ENCODE measurements at places on chromosomes 3 and 15. TPM values are rescaled to one million over a fixed set of nuclear protein-coding genes. Genes with fewer than 3 reads are reported as not detected.

POLQ gene
- 35.5 TPM for total RNA-seq

GRCh38 chr15:100190675-100191074, 151.1 kb downstream of the ADAMTS17 start:
- no peaks in the 10 kb centered on the region for H3K36me3 ChIP-seq
- DNase-seq: no peak
- H3K4me1 ChIP-seq: no peaks in the 10 kb centered on the region

BUB1B gene
- total RNA-seq: 94.9 TPM

- H3K4me3 ChIP-seq: no peak overlapping the region
- no peak overlapping the region for H3K27ac ChIP-seq
- DNase-seq: no peak
- no peaks in the 10 kb centered on the region for H3K4me1 ChIP-seq
- H3K27me3 ChIP-seq: no peaks in the 10 kb centered on the region
- H3K36me3 ChIP-seq: peaks cover 11% of the 10 kb centered on the region
Measured at GRCh38 chr15:41848631-41849030, 10.0 kb downstream of the PLA2G4B start.

DNA sequence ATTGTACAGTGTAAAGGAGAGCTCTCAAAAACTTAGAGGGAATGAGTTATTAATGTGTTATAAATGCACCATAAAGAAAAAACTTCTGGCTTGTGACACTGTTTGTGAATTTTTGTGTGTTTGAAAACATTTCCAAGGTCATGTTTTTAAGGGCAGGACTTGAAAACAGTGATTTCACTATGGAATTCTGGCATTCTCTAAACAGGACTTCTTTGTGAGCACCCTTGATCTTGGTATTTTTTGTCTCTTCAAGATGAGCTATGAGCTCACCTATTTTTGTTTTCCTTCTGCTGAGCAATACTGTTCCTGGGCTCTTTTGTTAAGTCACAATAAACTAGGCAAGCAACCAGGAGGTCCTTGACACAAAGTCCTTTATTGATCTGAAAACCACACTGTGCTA, 284.4 kb downstream of the RBMS3 start:
- H3K4me3 ChIP-seq: no peak overlapping the region
- DNase-seq: no peak
- H3K27me3 ChIP-seq: no peaks in the 10 kb centered on the region
- H3K36me3 ChIP-seq: no peaks in the 10 kb centered on the region
- H3K27ac ChIP-seq: no peak overlapping the region

DNA sequence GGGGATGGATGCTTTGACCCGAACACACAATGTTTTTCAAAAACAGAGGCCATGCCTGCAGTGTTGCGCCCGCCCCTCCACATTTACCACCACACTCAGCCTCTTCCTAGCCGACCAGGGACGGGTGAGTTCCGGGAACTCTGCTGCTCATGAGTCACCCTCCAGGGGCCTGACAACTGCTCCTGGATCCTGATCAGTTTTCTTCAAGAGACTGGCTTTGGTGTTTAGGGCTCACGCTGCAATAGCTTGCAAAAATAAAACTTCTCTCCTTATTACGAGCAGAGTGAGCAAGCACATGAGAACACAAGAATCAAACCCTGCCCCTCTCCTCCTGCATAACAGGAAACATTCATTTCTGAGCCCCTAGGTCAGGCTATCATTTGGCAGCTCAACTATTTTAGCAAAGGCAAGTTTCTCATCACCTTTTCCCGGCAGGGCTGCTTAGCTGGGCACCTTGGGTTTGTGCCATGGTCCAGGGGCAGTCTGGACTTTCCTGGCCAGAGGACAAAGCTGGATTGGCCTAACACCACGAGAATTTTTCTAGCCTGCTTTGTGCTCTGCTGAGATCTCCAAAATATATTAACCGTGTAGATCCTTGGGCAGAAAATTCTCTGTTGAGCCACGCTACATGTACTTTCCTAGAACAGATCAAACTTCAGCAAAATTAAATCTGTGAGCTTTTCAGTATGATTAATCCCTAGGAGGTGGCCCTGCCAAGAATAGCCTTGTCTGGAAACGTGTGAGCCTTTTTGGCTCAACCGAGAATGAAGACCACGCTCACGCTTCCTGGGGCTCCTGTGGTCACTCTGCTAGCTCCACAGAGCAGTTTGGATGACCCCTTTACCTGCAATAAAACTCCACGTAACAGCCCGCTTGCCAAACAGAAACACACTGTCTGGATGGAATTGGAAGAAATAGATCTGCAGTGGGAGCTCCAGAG, 52.7 kb upstream of the SPATA12 start:
- peaks cover 2% of the 10 kb centered on the region for H3K27me3 ChIP-seq
- DNase-seq: peak; percentile 39
- H3K4me1 ChIP-seq: peaks cover 14% of the 10 kb centered on the region
- peak overlapping the region; percentile 6 for H3K4me3 ChIP-seq
- no peaks in the 10 kb centered on the region for H3K36me3 ChIP-seq

DNA sequence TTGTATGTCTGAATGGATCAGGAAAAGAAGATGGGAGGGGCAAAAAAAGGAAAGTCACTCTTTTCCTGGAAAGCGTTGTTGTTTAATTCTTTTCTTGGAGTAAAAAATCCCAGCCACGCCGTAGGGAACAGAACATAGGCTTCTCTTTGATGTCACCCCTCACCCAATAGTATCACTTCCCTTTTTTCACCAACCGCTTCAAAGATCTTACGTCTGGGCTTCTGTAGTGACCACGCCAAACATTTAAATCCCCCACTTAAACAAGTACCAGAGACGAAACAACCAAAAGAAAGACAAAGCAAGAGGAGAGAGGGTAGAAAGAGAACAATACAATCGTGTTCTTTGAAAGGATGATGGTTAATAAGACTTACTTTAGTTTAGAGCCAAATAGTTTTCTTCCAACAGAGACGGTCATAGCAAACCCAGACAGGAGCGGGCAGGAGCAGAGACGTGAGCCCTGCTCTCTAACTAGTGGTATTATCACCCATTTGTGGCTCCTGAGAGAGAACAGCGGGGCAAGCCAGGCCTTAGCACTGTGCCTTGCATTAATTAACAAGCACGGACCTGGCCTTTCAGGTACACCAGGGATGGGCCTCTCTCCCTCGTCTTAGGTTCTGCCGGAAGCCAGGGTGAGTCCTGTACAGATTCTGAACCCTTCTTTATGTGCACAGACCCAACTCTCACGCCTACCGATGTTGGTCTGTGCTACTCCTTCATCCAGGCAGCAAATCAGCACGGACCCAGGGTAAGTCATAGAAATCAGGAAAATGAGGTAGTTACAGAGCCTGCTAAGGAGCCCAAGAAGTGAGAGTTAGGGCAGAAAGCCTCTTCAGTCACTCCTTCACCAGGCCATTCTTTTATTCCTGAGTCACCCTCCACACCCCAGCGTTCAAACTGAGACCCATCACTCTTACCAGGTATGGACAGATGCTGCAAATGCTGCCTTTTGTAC, 28.2 kb upstream of the BCL6 start:
- no peak for DNase-seq
- H3K27ac ChIP-seq: no peak overlapping the region
- no peak overlapping the region for H3K4me3 ChIP-seq
- peaks cover 13% of the 10 kb centered on the region for H3K36me3 ChIP-seq
- H3K27me3 ChIP-seq: no peaks in the 10 kb centered on the region

GRCh38 chr15:89769366-89769765, 6.8 kb upstream of the MESP2 start:
- no peaks in the 10 kb centered on the region for H3K4me1 ChIP-seq
- no peak for DNase-seq
- no peak overlapping the region for H3K4me3 ChIP-seq

LDHAL6B gene
- total RNA-seq: not detected

CDHR4 gene
- total RNA-seq: not detected

DNA sequence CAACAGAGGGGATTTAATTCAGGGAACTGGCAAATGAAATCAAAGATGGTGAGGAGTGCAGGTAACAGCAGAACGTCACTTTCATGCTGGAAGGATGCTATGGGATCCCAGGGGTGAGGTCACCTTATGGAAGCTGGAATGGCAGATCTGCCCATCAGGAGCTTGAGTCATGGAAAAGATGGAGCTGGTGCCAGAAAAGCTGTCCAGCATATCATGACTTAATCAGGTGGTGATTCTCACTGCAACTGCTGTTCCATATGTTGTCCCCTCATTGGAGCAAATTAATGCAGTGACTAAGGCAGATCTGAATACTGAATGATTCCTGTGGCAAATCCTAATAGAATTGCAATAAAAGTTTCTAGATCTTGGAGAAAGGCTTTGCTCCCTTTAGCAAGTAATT, 38.4 kb downstream of the HHLA2 start:
- no peak overlapping the region for H3K27ac ChIP-seq
- no peaks in the 10 kb centered on the region for H3K27me3 ChIP-seq
- H3K4me3 ChIP-seq: no peak overlapping the region
- H3K36me3 ChIP-seq: peaks cover 23% of the 10 kb centered on the region
- no peak for DNase-seq
- peaks cover 15% of the 10 kb centered on the region for H3K4me1 ChIP-seq

GRCh38 chr15:92971713-92972112, 71.6 kb downstream of the CHD2 start:
- H3K27me3 ChIP-seq: no peaks in the 10 kb centered on the region
- DNase-seq: no peak
- H3K27ac ChIP-seq: peak overlapping the region; percentile 7
- peaks cover 75% of the 10 kb centered on the region for H3K36me3 ChIP-seq
- no peak overlapping the region for H3K4me3 ChIP-seq

RAD51 gene
- total RNA-seq: 87.3 TPM

DNA sequence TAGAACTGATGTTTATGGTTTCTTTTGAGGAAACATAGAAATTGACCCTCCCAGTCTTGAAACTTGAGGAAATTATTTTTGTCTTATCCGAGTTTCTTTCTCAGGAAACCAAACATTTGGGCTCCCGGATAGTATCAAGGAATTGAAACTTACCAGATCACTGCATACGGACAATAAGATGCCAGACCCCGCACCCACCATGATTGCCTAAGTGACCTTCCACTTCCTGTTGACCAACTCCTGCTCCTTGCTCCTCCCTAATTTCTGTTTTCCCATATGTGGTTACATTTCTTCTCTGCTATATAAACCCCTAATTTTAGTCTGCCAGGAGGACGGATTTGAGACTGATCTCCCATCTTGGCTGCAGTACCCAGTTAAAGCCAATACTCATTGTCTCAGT, 118.4 kb upstream of the TPRG1 start:
- no peaks in the 10 kb centered on the region for H3K27me3 ChIP-seq
- H3K36me3 ChIP-seq: peaks cover 5% of the 10 kb centered on the region
- peaks cover 26% of the 10 kb centered on the region for H3K4me1 ChIP-seq
- DNase-seq: no peak

DNA sequence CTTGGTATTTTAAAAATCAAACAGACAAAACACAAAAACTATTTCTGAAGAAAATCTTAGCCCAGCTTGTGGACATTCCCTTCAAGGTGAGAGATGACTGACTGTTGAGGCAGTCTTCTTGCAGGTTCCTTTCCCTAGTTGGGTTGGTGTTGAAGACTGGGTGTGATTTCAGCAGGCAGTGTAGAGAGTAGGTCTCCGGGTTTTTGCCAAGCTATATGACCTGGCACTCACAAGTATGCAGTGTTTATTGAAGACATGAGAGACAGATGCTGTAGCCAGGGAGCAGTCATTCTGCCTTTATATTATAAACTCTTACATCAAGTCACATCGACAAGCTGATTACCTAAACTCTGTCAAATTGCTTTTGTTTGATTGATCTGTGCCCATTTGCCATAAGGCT, 17.5 kb downstream of the SENP8 start:
- no peaks in the 10 kb centered on the region for H3K36me3 ChIP-seq
- no peak overlapping the region for H3K27ac ChIP-seq
- H3K27me3 ChIP-seq: no peaks in the 10 kb centered on the region
- H3K4me1 ChIP-seq: no peaks in the 10 kb centered on the region
- DNase-seq: no peak
- no peak overlapping the region for H3K4me3 ChIP-seq

DNA sequence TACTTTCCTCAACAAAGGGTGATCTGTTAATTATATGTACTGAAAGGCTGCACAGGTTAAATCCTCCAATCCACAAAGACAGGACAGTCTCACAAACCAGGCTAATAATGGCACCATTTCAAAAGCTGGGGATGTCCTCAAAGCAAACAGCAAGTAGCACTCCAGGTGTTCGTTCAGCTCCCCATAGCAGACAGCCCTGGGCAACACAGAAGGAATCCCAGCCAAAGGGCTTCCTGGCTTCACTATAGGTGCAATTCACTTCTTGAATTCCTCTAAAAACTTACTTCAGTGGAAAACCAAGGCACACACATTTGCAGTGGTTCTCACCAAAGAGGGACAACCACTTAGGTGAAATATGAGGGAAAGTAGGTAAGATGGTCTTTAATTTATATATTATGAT, 166.7 kb downstream of the CTNNB1 start:
- no peak overlapping the region for H3K27ac ChIP-seq
- H3K4me1 ChIP-seq: no peaks in the 10 kb centered on the region
- H3K4me3 ChIP-seq: no peak overlapping the region
- no peaks in the 10 kb centered on the region for H3K36me3 ChIP-seq
- no peak for DNase-seq

DNA sequence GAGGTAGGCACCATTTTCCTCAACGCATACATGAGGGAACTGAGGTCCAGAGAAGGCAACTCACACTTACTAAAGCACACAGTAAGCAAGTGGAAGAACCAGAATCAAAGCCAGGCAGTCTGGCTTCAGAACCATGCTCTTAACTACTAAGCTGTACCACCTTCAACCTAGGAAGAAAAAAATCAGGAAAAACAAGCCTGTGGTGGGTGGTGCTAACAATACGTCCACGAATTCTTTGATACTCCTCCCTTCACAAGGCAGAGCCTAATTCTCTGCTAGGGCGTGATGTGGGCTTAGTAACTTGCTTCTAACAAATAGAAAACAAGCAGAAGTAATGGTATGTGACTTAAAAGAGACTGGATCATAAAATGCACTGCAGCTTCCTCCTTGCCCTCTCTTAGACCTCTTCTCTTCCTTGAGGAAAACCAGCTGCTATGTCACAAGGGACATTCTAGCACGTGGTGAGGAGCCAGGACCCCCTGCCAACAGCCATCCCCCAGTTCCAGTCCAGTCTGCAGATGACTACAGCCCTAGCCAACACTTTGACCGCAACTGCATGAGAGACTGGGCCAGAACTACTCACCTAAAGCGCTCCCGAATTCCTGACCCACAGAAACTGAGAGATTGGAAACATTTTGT, 36.9 kb downstream of the HACD2 start:
- DNase-seq: no peak
- no peaks in the 10 kb centered on the region for H3K4me1 ChIP-seq
- no peak overlapping the region for H3K27ac ChIP-seq
- H3K27me3 ChIP-seq: no peaks in the 10 kb centered on the region
- peaks cover 8% of the 10 kb centered on the region for H3K36me3 ChIP-seq
- no peak overlapping the region for H3K4me3 ChIP-seq

DNA sequence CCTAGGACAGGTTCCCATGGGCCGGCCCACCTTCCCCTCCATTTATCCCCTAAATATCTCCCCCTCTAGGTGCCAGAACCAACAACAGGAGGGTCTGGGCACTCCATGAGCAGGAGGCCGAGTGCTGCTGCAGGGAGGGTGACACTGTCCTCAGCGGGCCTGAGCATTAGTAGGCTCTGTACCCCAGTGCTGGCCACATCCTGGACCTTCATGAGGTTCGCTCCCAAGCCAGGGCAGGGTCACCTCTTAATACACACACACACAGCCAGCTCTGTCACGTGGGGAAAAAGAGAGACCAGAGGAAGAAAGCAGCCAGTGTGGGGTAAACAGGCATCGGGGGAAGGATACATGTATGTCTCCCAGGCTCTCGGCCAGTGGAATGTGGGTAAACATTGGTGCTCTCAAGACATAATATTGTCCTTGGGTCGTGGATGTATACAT, 27.9 kb upstream of the SEMA3F start:
- no peak overlapping the region for H3K4me3 ChIP-seq
- DNase-seq: no peak
- no peaks in the 10 kb centered on the region for H3K27me3 ChIP-seq
